ENCODE measurements at places on chromosomes 3 and 15.

- DNase-seq, result no peak
Measured at GRCh38 chr15:55164284-55164683, 32.5 kb downstream of the RSL24D1 start.

DNA sequence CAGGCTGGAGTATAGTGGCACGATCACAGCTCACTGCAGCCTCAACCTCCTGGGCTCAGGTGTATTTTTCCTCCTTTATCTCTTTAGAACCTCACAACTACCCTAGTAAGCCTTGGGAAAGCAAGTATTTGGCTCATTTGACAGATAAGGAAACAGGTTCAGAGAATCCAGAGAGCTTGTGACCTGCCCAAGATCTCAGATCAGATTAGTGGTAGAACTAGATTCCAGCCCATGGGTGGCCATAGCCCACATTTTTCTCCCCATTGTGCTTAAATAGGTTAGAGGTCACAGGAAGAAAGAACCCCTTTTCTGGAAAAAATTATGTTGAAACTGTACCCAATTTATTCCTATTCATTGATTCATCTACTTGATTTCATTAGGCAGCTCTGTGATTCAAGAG lies 64.3 kb downstream of the TSC22D2 start:
- DNase-seq, result no peak

- DNase-seq, result no peak
Measured at GRCh38 chr15:100914876-100915275, 4.3 kb upstream of the LRRK1 start.

GRCh38 chr3:32226875-32227500 lies 11.5 kb upstream of the CMTM8 start:
- no peak for DNase-seq

DNA sequence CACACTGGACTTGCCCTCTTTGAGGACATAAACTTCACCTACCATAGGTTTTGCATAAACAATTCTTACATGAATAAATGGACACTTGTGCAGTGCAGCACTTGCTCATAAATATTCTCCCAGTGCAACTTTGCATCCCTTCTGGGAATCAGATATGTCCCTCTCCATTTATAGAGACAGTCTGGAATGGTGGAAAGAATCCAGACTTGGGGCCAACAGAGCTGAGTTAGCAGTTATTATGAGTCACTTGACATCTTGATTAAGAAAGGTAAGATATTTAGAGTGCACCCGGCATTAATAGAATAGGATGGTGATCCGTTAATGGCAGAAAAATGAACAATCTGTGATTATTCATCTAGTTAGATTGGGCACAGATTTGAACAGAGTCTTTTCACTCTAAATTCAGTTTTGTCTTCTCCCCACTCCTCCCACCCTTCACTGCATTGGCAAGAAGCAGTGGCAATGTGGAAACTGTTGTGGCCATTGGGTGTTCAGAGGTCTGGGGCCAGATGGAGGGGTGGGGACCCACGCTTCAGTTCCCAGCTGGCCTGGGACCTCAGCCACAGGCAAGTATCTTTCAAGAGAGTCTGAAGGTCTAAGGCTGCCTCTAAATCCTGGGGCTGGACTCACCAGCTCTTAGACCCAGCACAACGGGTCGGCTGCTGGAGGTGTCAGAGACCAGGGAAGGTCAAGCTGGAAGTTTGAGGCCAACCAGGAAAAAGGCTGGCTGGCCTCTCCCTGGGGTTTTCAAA lies 58.9 kb upstream of the KY start:
- DNase-seq, result no peak

- DNase-seq, result peak; percentile 27
Measured at GRCh38 chr15:89492111-89492641, 4.2 kb downstream of the RHCG start.

- DNase-seq, result no peak
Measured at GRCh38 chr15:36884936-36885635, 215.3 kb downstream of the MEIS2 start.

DNA sequence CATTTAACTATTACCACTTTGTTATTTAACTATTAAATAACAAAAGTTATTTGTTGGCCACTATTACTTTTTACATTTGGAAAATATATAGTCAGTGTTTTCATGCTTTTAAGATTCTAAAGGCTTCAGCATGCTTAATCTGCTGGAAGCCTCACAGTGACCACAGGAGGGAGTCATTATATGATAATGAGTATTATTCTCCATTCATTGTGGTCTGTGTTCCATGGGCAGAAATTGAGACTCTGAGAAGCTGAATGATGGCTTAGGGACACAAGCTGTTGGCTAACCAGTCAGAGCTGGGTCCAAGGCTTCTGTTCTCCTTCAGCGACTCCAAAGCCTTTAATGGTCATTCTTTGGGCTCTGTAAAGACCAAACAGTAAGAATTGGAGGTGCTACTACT lies 64.7 kb downstream of the BFSP2 start:
- no peak for DNase-seq

GRCh38 chr3:139718415-139718814 lies 40.6 kb upstream of the NMNAT3 start:
- DNase-seq, result no peak

DNA sequence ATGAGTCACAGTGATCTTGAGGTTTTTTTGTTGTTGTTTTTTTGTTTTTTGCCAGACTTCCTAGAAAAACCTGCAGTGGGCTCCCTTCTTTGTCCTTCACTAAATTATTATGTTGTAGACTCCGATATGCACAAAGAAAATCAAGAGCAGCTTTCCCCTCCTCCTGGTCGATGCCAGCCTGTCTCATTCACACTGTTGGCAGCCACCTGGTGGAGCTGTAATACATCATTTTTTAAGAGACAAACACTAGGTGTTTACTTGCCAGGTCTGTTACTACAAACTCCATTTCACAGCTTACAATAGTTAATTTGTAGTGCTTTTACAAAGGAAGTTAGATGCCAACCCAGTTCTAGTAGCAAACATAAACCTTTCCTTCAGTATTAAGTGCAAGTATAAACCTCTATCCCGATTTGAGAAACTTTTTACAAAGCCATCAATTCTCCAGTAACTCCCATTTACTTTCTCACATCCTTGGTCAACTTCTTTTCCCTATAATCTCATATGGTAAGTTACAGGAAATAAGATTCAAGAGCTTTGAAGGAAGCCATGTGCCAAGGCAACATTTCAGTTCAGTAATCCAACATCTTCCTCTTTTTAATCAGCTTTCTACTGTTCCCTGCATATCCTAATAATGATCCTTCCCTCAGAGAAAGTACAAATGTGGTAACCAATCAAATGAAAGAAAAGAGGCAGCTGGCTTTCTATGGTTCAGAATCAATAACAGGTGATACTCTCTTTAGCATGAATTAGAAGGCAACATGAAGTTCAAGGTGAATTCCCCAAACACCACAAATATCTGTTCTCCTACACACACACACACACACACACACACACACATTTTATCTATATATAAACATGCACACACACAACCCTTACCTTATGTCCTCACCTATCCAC lies 14.0 kb downstream of the AAGAB start:
- no peak for DNase-seq

GRCh38 chr15:67167091-67167490 lies 87.4 kb downstream of the AAGAB start:
- no peak for DNase-seq

DNA sequence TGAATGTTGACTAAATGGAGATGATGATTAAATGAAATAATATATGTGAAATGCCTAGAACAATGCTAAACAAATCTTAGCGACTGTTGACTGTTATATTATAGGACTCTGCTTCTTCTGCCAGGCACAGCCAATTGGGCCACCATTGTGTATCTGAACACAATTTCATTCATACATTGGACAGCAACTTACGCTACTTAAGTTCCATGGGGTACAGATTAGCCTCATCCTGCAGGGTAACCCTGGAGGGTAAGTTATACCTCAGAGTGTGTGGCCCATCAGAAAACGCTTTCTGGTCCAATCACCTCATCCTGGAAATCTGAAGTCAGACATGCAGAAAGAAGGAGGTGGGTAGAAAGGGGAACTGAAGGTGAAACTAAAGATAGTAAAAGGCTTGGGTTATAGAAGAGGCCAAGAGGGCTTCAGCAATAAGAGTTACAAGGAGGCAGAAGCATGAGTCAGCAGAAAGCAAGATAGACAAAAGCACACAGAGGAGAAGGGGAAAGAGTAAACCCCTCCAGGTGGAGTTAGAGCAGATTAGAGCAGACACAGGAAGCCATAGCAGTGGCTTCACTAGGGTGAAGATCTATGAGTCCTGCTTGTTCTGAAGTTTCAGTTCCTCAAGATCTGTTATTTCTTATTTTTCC lies 119.3 kb upstream of the SLC24A5 start:
- DNase-seq, result no peak

DNA sequence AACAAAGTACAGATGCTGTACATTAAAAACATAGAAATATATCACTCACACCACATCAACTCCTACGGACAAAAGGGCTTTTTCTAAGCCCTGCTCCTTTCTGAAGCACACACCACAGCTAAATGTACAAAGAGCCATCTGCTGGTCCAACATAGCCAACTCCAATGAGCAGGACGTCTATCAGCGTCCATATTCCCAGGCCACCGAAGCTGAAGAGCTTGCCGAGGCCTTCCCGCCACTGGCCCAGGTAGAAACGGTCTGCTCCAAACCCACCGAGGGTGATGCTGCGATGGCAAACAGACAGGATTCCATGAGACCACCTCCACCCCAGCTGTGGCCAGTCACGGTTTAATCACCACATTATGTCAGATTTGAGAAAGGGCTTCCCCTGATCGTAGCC lies 9.8 kb downstream of the TM2D3 start:
- no peak for DNase-seq

DNA sequence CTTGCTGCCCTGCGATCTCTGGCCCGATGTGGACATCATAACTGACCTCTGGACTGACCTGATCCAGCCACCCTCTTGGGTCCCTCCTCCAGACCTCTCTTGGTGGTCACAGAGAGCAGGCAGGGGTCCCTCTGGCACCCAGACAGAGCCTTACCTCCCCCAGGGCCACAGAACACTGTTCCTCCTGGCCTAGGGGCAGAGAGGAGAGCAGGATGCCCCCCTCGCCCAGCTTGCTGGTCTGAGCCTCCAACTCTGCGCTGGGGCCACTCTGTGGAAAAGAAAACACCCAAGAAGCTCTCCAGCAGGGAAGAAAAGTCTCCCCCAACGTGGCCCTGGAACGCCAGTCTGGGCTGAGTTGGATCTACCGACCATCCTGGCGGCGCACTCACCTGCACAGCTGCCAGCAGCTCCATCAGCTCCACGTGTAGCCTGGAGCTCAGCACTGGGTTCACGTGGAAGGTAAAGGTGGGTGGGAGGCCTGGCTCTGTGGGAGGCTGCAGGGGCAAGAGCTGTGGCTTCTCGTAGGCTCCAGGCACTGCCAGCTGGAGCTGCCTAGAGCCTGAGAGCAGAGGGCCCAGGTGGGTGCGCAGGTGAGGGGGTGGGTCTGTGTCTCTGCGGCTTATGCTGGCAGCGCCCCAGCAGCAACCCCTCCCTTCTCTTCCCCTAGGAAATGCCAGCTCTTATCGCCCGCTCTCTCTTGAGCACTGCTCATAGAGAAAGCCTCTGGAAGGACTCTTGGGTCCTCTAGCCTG lies 6.0 kb downstream of the PLA2G4F start:
- no peak for DNase-seq

- peak; percentile 31 for DNase-seq
Measured at GRCh38 chr3:171847595-171848259, 4.6 kb downstream of the TMEM212 start.

- DNase-seq, result no peak
Measured at GRCh38 chr3:59246719-59247401, 197.0 kb upstream of the CFAP20DC start.

GRCh38 chr3:120555657-120556509 lies 40.3 kb upstream of the NDUFB4 start:
- DNase-seq, result no peak

- DNase-seq, result peak; percentile 37
Measured at GRCh38 chr15:67185621-67186225, 68.7 kb downstream of the AAGAB start.

DNA sequence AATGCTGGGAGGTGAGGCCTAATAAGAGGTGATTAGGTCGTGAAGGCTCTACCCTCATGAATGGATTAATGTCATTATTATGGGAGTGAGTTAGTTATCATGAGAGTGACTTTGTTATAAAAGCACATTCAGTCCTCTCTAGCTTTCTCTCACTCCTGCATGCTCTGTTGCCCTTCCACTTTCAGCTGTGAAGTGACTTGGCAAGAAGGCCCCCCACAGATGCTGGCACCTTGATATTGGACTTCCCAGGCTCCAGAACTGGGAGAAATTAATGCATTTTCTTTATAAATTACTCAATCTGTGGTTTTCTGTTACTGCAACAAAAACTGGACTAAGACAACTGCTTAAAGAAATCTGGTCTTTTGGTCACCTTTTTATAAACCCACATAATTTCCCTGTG lies 144.3 kb downstream of the FBN1 start:
- no peak for DNase-seq

DNA sequence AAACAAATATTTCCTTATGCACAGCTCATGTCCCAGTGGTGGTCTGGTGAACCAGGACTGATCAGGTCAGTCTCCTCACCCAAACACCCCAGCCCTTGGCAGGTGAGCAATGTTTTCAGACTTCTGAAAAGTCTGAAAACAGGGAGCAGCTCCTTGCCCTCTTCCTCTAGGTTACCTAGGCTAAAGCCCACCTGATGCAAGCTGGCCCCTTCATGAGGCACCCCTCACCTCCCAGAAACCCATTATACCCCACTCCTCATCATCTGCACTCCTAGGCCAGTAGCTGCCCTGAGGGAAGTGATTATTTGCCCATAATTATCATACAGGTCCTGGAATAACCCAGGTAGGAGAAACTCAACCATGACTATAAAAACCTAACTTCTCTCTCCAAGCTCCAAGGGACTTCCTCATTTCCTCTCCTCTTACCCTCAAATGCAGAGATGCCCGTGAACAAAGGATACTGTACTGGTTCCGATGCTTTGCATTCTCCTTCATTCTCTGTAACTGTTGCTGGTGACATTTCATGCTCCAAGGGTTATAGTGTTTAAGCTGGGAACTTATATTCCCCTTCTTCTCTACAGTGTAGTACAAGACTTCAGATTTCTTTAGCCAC lies 5.2 kb upstream of the NCKIPSD start:
- DNase-seq, result no peak

GRCh38 chr3:178847190-178847589 lies 224.4 kb downstream of the ZMAT3 start:
- no peak for DNase-seq

DNA sequence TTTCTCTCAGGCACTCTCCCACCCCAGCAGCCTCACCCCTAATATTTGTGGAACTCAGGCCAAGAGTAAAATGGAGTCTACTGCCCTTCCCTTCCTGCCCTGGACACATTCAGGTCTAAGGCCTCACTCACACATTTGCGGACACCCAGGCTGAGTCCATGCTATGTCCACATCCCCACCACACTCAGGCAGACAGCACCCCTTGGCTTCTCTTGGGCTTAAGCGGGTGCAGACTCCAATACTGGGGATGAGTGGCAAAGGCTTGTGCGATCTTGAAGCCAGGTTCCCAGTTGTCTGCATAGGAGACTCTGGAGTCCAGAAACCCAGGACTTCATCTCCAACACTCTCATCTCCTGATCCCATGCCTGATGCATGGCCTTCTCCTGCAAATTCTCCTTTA lies 17.5 kb upstream of the CFAP100 start:
- no peak for DNase-seq
